Activated CD4-positive, alpha-beta T cell treated with anti-CD3 and anti-CD28 coated beads, Interleukin-2, amount 50 U/mL, for 24 hours (primary cell): ENCODE measurements at places on chromosomes 1 and 21.

DNA sequence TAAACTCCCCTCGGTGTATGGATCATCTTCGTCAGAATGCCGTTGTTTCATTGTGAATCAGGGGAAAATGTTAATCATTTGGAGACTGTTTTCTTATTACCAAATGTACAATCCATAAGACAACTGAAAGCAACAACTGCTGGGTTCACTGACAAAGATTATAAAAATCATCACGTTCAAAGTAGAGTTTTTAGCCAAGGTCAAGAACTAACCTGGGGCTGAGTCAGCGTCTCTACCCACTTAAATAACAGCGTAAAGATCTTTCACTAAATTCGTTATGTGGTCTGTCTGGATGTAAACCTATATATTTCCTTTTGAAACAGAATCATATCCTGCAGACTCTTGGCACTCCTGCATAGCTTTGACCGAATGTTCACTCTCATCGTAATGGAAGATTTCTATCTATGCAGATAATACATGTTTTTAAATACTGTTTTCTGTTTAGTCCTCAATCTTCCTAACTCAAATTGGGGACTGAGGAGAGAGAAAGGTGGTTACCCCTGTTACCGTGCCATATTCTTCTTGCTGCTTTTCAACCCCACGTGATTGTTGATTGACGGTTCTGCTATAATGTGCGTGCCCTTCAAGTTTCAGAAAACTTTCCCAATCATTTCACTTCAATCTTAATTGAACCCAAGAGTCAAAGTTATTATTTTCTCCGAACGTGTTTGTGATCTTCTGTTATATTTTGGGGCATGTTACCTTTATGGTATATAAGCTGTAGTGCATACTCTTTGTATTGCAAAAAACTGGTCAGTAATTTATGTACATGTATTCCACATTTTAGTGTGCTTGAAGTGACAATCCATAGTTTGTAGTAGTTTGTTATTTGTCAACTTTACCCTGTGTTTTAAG lies 15.6 kb upstream of the NCMAP start:
- no peak for DNase-seq

DNA sequence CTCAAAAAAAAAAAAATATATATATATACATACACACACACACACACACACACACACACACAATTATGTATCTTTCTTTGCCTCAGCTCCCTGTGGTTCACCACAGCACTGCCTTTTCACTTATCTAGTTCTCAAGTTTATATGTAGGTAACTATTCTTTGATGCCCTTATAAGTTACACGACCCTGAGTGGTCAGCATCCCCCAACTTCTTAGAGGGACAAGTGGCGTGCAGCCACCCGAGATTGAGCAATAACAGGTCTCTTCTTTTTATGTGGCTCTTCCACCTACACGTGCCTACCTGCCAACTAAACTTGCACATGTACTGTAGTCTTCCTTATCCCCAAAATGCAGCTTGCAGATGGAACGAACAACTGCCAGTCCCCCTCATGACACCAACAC lies 120.8 kb downstream of the GABPA start:
- DNase-seq: no peak

GRCh38 chr1:30527511-30528140 lies 195.8 kb downstream of the MATN1 start:
- DNase-seq: no peak

DNA sequence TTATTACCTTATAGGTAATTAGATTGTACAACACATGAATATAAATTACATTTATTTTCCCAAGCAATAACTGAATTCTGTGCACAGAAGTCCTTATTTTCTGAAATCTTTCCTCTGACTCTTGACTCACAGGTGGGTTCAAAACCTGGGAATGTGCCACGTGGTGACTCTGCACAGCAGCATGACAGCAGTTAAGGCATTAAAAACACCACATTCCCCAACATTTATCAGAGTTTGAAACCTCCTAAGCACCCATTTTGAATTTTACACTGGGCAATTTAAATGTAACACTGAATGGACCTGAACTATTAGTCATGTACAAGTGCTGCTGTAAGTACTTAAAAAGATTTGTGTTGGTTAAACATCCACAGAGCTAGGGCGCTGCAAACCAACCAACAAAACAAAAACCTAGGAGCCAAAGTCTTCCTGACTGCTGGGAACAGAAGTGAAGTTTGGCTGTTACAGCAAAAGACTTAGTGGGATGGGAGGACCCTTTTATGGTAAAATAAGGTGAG lies 480.6 kb upstream of the CXADR start:
- DNase-seq: no peak

DNA sequence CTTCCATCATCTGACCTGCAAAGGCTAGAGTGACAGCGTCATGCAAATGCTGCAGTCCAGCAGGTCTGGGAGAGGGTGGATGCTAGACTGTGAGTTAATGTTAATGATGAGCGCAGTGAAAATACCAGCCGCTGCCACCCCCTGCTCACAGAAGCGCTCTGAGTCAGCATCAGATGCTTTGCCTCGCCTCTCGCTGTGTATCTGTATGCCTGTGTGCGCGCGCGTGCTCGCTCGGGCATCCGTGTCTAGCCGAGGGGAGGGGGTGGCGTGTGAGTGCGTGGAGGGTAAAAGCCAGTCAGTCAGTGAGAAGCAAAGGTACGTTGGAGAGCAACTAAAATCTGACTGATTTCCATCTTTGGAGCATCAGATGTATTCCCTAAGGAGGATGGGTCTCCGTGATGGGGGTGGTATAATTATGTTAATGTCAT lies 858.7 kb downstream of the USP25 start:
- DNase-seq: no peak

GRCh38 chr1:32307324-32307723 lies 15.4 kb downstream of the HDAC1 start:
- no peak for DNase-seq

DNA sequence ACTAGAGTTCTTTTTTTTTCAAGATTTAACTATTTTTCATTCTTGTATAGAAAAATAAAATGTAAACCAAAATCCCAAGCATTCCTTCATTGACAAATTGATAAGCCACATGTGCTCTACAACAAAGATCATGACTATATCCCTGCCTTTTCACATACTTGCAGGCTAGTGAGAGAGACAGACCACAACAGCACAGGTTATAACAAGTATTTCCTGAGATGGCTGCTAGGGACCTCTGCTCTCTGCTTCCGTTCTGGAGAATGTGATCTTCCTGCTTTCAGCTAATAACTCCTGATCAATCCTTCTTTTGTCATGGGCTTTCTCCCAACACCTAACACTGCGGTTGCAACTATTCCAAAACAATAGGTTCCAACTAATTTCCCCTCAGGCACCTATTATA lies 14.0 kb upstream of the SPRR2F start:
- no peak for DNase-seq

DNA sequence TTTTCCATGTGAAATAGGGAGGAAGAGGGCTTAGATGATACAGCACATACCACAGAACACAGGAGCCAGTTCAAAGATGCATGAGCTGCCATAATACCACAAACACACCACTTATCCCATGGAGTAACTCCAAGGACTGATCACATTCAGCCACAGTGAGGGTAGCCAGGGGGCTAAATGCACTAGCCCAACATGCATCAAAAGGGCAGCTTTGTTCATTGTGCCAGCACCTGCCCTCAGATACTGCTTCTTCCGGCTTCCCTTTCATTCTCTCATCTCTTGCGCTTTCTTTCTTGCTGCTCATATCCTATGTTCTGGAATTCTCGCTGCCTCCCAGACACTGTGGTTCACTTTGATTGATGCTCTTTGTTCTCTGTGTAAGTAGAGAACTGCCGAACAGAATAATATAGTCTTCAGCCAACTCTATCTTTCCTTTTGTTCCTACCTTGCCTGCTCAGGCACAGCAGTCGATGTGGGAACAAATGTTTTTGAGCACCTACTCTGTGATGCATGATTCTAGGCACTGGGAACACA lies 50.0 kb upstream of the SYT6 start:
- DNase-seq: no peak

- no peak for DNase-seq
Measured at GRCh38 chr1:167446966-167447365, 71.4 kb downstream of the CD247 start.

- DNase-seq: no peak
Measured at GRCh38 chr1:25484096-25484495, 53.4 kb downstream of the MACO1 start.

- no peak for DNase-seq
Measured at GRCh38 chr1:19623523-19623922, 20.6 kb upstream of the NBL1 start.

- DNase-seq: no peak
Measured at GRCh38 chr21:36082237-36082664, 12.4 kb downstream of the CBR1 start.

- no peak for DNase-seq
Measured at GRCh38 chr21:31658053-31658452, 1.4 kb upstream of the SOD1 start.

DNA sequence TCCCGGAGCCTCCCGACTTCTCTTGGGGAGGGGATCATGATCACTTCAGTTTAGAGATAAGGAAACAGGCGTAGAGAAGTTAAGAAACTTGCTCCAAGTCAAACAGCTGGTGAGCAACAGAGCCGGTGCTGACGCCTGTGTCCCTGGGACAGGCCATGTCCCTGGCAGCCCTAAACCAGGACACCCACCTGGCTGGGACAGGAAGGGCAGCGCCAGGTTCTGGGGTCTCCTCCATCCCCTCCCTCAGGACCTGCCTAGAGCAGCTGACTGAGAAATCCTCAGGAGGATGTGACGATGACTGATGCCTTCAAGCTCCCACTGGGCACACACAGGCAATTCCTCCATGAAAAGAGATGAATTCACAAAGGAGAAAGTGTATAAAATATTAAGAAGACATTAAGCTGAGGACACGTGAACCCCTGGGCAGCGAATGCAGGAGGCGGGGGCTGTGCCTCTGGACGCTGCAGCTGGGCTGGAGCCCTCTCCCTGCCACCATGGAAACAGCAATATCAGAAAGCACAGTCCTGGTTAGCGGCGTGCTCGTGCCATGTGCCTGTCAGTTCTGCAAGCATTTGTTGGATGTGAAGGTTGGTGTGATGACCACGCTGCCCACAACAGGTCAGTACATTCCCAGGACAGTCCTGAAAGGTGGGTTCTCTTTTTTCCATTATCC lies 40.1 kb upstream of the C1orf174 start:
- DNase-seq: no peak

DNA sequence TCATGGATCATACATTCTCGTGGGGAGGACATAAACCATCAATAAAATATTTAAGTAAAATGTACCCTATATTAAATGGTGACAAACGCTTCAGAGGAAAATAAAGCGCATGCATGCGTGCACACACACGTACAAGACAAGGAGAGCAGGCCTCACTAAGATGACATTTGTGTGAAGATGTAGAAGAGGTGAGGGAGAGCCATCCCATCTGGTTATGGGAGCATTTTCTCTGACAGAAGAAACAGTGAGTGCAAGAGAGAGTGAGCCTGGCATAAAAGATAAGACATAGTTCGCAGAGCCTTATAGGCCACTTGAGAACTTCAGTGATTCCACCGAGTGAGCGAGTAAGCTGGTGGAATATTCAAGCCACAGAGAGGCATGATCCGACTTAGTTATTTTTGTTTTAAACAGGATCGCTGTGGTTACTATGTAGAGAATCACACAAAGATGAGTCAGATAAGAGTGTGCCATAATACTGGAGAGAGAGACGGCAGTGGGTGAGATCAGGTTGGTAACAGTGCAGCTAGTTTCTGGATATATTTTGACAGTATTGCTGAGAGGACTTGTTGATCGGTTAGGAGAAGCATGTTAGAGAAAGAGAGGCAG lies 624.2 kb downstream of the PLPP3 start:
- no peak for DNase-seq

GRCh38 chr1:170686291-170686690 lies 22.4 kb downstream of the PRRX1 start:
- DNase-seq: no peak

DNA sequence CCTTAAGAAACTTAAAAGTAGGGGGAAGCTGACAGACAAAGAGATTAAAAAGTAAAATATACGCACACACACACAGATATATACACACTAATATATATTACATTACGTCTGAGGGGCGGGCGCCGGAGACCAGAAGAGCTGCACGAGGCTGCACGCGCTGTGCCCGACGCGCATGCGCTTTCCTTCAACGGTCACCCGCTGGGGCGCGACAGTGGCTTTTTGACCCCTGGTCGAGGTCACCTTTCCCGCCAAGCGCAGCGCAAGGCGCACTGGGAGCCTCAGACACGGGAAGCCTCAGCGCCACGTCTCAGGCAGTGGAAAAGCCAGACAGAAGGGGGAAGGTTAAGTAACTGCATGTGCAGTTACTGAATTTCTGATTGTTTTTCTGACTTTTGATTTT lies at the start of gene HORMAD1:
TSS of gene HORMAD1 (minus strand) at position 193 of the 400 bp plus-strand sequence. CDS start 1,390 bp downstream, outside the sequence.
- no peak for DNase-seq

DNA sequence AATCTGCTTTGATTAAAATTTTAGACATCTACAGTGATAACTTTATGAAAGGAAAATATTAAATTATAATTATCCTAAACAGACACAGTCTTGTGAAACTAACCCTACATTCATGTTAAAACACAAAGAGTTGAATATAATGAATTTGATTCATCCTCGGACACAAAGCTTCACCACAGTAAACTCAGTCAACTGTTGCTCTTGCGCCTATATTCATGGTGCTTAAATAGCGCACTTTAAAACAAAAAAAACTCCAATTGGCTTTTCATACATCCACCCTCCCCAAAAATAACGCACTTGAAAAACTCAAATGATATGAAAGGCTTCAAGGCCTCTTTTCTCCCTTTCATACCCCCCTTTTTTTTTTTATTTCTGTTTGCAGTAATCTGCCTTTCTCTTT lies 260.3 kb downstream of the FAF1 start:
- DNase-seq: no peak

- no peak for DNase-seq
Measured at GRCh38 chr1:2645776-2646175, 13.0 kb upstream of the MMEL1 start.

DNA sequence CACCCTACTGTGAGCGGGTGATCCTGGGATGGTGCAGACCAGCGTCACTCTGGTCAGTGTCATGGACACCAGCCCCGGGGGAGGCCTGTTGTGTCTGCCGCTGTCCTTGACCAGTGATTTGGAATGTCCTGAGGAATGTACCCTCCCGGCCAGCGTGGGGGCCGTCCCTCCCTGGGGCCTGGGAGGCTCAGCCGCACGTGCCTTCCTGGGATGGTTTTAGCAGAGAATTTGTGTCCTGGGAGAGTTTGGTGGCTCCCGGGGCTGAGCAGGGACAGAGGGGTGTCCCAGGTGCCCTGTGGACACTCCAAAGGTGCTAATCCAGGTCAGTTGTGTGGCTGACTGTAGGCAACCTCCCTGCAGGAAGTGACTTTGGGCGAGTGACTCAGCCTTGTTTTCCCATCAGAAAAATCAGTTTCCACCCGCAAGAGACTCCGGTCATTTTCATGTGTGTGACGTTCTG lies 6.2 kb downstream of the ARHGEF16 start:
- no peak for DNase-seq

GRCh38 chr1:232040260-232040659 lies 413.7 kb downstream of the DISC1 start:
- no peak for DNase-seq

DNA sequence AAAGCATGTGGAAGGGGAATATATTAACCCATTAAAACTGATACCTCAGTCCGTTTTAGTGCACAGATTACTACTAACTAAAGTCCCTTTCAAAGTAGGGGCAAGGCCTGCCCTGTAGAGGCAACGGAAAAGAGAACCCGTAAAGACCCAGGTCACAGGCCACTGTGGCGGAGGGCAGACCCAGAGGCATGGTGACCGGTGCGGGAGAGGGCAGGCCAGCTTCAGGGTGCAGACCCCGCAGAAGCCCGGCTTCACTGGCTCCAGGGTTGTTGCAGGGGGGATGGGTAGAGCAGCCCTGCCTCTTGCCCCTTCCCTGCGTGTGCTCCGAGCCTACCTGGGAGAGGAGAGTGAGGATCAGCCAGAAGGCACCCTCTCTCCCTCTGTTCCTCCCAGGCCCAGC lies 17.7 kb downstream of the CNTN2 start:
- DNase-seq: no peak
